ENCODE measurements at places on chromosomes 7 and 10.

GRCh38 chr10:55104738-55105137 is 303.7 kb upstream of the PCDH15 start:
- no peak for ATAC-seq

- ATAC-seq: no peak
Observed at GRCh38 chr10:5046410-5046809, 42.8 kb upstream of the AKR1C2 start.

- no peak for ATAC-seq
Observed at GRCh38 chr10:49158404-49158803, 24.6 kb upstream of the FAM170B start.

DNA sequence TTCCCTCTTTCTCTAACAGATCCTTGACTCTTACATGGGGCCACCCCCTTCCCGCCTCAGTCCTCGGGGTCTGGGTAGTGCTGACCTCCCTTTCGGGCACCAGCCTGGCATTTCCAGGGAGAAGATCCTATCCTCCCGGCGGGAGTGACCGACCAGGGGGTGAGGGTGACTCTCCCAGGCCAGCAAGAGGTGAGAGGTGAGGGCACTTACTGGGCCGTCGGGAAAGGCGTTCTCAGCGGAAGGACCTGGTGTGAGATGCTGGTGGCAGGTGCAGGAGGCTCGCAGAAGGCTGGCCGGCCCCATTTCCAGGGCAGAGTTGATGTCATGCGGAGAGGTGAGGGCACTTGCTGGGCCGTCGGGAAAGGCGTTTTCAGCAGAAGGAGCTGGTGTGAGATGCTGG is 4.2 kb upstream of the FOXL3 start:
- ATAC-seq: no peak

- ATAC-seq: no peak
Observed at GRCh38 chr7:32163896-32164295, 93.7 kb upstream of the PDE1C start.

- ATAC-seq: peak; percentile 11
Observed at GRCh38 chr10:102642736-102643335, 1.4 kb upstream of the TRIM8 start.

Measured in esophagus mucosa (tissue), 1 donor.